ENCODE measurements at places on chromosomes 1 and 21.

DNA sequence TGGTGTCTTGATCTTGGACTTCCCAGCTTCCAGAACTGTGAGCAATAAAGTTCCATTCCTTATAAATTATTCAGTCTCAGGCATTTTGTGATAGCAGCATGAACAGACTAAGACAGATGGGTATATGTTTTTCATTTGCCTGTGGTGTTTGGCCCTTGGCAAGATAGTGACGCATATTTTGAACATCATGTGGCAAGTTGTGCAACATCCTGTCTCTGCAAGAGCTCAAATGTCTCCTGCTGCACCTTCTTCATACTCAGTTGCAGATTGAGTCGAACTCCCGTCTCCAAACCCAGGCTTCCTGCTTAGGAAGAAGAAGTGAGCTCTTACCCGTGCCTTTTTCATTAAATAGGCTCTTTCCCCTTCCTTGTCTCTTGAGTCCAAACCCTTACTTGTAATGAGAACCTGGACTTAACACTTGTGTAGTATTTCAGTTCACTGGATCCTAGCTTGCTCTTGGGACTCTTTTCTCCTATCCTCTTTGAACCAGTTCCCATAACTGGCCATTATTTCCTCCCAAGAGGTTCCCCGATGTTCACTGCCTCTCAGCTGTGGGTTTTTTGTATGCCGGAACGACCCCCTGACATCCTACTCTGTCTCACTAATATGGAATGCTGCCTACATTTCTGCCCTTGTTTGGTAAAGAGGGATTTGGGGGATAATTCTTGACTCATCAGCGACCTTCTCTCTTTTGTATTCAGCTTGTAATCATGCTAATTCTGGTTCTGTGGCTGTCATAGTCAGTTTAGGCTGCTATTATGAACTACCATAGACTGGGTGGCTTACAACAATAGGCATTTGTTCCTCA is 125.0 kb upstream of the KCNK2 start:
- DNase-seq = no peak

DNA sequence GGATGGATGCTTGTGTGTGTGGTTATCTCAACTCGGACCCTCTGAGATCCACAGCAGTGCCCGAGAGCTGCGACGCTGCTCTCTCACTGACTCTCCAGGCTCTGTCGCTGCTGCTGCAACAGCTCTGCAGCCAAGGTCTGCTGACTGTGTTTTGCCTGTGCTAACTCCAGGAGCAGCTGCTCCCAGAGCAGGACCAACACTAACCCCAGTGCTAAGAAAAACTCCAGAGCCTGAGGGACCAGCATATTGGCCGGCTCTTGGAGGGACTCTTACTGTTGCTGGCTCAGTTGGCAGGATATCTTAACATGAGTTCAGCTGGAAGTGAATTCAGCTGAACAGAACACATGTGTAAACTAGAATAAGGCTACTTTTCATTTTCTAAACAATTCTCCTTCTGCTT is 4.4 kb downstream of the LCE2C start:
- no peak for DNase-seq

GRCh38 chr1:59223198-59223597 is 73.7 kb upstream of the FGGY start:
- no peak for DNase-seq

GRCh38 chr1:75275631-75276030 is 141.4 kb downstream of the LHX8 start:
- DNase-seq = no peak

GRCh38 chr1:54766726-54767125 is 2.4 kb upstream of the PARS2 start:
- DNase-seq = no peak

- no peak for DNase-seq
These were observed 1178.6 kb downstream of the MRPL39 start for GRCh38 chr21:24428591-24429199.

DNA sequence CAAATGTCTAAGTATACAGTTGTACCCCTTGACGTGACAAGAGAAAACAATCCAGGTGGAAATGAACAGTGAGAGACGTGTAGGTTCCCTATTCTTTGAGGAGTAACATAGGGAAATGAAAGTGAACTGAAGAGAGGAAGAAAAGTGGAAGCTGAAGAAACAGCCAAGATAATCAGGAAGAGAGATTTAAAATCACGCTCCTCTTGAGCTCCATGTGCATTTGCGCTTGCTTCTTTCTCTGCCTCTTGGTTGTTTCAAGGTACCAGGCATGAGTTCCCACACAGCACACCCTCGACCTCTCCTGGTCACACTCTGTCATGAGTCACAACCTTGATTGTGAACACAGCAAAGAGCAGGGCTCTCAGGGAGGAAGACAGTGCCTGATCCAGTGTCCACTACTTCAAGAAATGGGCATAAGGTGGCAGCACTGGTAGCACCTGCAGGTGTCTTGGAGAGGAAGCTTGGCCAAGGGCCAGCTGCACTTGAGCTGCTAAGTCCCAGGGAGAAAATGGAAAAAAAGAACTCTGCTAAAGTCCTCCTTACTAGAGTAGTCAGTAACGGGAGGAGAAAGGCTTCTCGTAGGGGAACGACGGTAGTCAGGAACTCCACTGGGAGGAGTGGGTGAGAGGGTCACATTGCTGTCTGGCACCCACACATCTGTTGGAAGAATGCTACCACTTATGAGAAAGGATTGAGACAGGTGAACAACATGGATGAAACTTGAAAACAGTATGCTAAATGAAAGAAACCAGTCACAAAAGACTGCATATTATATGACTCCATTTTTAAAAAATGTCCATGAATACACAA is 18.3 kb upstream of the ARID1A start:
- no peak for DNase-seq

DNA sequence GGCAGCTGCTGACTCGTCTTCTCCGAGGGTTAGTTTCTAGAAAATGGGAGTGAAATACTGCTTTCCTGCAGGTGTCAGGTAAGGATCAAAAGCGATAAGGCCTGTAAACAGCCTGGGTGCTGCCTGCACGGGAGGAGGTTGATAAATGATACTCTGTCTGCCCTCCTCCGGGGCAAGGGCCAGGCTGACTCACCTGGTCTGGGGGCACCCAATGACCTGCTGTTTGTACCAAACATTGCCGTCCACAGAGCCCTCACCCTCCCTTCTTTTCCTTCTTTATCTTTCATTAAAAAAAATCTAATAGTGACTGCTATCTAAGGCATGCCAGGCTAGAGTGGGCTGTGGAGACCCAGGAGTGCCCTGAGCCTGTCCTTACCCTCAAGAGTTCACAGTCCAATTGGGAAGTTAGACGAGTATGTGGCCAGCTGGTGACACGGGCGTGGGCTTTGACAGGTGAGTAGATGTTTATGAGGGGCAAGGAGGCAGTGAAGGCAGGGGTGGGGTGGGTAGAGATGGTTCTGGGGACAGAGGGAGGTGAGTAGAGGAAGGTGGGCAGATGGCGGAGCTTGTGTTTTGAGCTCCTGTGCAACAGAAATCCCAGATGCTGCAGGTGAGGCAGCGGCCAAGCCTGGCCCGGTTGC is 16.2 kb downstream of the EDN2 start:
- no peak for DNase-seq

Data from stimulated activated CD4-positive, alpha-beta T cell treated with anti-CD3 and anti-CD28 coated beads, TNF-alpha, amount 100 ng/mL, for 1 hour (primary cell).